ENCODE measurements at places on chromosomes 5 and 9.

GRCh38 chr5:15807871-15808270, 307.9 kb downstream of the FBXL7 start:
- no peak for DNase-seq

- DNase-seq: no peak
Observed at GRCh38 chr9:71690063-71690688, 78.1 kb downstream of the CEMIP2 start.

- DNase-seq: no peak
Observed at GRCh38 chr5:172585114-172585513, 55.9 kb upstream of the NEURL1B start.

- DNase-seq: no peak
Observed at GRCh38 chr5:4129523-4129922, 533.9 kb downstream of the IRX1 start.

DNA sequence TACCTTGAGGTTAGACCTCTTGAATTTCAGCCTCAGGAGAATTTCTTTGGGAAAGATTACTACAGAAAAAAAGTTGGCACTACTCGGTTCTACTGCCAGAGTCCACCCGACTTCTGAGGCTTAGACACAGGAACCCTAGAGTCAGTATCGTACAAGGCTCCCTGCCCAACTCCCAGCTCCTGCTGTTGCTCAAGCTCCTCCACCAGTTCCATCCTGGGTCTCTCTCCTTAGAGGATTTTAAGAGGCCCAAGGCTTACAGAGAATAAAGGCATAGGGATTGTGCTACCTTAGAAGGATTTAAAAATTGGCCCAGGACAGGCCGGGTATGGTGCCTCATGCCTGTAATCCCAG, 29.0 kb upstream of the SSBP2 start:
- no peak for DNase-seq

DNA sequence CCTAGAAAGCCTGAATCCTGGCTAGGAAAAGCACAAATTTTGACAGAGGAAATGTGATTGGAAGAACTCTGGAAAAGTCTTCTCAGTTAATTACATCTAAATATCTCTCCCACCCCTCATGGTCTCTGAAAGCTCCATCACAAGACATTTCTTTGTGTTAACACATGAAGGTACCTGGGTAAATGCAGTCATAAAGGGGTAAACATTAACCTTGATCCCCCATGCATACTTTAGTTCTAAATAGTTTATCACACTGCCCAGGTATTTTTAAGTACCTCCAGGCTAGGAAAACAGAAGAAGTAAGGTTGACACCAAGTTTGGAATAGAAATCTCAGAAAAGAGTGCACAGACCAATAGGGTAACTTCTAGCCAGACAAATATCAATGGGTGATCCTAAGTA, 334.5 kb downstream of the PIK3R1 start:
- DNase-seq: no peak

DNA sequence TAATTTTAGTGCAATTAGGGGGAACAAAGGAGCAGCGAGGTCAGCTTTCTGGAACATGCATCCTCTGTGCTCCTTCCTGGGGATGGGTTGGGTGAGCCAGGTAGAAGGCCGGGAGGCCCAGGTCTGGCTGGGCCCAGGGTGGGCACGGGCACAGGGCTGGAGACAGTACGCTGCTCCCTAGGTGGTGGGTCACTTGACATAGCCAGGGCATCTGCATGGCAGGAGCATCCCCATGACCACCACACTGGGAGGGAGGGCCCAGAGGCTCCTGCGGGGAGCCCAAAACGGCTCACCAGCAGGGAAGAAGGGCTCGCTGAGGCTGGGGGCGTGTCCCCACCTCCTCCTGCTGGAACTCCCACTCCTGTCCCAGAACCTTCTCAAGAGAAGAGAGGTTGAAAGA, 216.8 kb downstream of the NXNL2 start:
- no peak for DNase-seq

DNA sequence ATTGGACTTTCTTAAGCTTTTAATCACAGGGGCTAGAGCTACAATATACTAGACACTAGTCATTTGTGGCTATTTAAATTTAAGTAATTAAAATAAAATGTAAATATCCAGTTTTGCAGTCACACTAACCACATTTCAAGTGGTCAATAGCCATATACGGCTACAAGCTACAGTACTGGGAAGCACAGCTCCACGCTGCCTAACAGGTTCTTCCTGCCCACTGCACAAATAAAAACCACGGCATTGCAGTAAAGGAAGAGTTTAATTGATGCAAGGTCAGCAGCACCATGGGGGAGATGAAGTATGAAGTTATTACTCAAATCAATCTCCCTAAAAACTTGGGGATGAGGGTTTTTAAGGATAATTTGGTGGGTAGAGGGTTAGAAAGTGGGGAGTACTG, 134.1 kb downstream of the LURAP1L start:
- no peak for DNase-seq

DNA sequence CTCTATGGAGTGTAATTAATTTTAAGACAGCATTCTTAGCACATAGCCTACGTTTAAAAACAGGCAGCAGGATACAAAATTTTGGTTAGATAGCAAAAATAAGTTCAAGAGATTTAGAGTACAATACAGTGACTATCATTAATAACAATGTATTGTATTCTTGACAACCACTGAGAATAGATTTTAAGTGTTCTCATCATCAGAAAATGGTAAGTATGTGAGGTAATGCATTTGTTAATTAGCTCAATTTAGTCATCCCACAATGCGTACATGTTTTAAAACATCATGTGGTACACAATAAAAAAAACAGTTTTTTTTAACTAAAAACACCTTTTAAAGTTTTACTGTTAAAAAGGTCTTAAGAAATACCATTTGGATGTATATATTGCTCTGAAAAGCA, 94.2 kb downstream of the MUSK start:
- DNase-seq: no peak

DNA sequence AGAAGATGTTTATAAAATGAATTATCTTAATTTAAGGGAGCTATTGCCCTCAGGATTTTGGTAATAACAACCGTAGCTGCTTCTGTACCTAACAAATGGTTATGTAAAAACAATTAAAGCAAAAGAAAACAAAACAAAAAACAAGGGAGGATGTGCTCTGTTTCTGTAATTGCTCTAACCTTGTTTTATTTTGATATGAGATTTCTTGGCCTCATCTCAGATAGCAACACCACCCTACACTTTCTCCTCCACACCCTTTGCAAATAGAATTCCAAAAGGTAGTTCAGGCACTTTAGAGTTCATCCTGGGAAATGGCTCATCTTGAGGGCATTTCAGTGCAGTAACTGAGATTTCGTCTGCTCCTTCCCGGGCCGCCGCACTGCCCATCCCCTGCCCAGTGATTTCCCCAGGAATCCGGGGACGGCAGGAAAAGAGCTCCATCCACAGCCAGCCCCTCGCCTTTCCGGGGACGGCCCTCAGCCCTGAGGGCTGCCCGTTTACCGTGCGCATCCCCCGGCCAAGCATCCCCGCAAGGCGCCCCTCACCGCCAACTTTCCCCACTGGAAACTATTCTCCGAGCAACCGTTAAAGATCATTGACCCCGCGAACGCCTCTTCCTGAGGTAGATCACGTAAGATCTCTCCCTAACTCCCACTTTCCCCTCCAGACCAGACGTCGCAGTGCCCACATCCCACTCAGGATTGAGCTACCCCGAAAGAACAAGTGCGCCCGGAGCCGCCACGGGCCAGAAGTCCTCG, 1.2 kb downstream of the FNBP1 start:
- DNase-seq: no peak

DNA sequence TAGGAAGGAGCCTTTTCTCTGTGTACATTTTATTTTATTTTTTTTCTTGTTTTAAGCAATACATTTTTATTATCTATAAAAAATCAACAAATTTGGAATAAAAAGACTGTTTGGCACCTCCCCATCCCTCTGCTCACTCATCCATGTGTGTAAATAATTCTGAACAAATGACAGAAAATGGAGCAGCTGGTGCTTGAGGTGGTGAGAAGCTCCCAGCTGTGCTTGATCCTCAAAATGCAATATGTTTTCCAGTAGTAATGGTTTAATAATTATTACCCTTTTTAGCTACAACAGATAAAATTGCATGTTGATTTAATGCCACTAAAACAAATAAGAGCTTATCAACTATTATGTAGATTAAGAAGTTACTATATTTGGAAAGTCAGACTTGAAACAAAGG, 132.5 kb downstream of the CDH18 start:
- no peak for DNase-seq

DNA sequence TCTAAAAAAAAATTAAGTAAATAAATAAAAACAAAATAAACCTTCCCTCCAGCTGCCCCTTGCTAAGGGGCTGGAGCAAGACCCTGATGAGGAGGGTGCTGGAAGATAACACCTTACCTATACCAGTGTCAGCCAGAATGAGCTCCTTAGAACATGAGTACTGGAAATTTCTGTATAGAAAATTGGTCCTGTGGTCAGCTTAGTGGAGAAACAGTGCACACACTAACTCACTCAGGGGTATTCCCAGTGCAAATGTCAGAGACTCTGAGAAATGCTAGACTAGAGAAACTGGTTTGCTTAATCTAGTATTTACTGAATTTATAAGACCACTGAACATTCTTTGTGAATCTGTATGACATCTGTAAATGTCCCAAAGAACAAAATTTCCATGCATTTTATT, 62.1 kb upstream of the CTXN3 start:
- DNase-seq: no peak

DNA sequence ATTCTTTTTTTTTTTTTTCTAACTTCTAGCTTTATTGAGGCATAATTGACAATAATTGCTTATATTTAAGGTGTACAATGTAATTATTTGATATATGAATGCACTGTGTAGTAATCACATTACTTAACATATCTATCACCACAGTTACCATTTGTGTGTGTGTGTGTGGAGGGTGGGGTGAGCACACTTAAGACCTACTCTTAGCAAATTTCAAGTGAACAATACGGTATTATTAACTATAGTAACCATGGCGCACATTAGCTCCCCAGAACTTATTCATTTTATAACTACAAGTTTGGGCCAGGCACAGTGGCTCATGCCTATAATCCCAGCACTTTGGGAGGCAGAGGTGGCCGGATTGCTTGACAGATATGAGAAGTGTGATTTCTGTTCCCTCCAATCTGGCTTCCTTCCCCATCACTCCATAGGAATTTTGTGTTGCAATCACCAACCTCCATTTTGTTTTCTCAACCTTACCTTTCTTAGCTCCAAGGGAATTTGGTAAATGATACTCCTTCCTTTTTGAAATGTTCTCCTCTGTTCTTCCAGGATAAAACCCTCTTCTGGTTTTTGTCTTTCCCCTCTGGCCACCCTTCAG, 14.9 kb downstream of the TXN start:
- DNase-seq: no peak

GRCh38 chr9:122402403-122402871, 31.6 kb downstream of the PTGS1 start:
- DNase-seq: peak; percentile 6

- no peak for DNase-seq
Observed at GRCh38 chr5:93245226-93245625, 335.8 kb downstream of the NR2F1-AS1 start.

GRCh38 chr5:142807372-142807911, 37.3 kb downstream of the ARHGAP26 start:
- DNase-seq: peak; percentile 30

- no peak for DNase-seq
Observed at GRCh38 chr9:116501871-116502270, 185.2 kb upstream of the TRIM32 start.

DNA sequence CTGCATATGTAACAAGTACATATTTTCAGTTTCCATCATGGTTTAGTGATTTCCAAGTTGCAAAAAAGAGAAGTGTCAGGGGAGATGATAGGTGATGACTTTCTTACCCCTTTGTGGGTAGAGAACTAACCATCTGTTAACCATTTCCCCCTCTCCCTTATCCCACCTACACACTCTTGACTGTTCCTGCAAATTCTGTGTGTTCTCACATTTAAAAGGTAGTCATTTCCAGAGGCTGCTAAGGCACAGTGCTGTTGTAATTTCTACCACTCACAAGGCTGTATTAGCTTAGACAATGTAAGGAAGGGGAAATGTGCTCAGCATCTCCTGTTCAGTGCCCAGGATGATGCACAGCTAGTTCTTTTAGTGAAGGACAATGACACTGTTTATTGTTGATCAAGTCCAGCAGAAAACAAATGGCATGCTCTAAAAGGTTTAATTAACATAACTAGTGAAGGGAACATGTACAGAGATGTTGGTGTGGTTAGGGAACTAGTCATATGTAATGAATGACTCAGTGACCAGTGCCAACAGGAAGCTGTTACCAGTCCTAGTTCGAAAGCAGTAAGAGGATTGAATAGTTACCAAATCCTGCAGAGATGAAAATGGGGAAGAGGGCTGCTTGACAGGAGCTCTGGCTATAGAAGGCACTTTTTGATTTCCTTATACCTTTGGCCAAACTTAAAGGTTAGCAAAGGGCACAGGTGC, 165.1 kb downstream of the PLK2 start:
- peak; percentile 59 for DNase-seq

- DNase-seq: no peak
Observed at GRCh38 chr9:75451505-75451904, 363.2 kb downstream of the OSTF1 start.

- no peak for DNase-seq
Observed at GRCh38 chr5:73354406-73354805, 94.2 kb downstream of the FOXD1 start.

DNA sequence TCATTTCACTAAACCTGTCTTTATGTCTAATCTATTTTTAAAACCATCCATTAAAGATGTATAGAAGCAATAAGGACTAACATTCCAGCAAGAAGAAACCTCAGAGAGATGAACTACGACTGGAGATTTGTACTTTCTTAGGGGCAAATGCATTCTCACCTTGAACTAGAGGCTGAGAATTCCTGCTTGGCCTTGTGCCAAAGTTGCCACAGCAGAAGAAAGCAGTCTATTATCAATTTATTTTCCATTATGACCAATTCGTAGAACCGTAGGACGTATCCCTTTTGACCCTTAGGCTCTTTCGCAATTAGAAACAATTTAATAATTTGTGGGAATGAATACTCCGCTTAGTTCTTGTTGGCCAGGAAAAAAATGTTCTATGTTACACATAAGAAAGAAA, 1647.4 kb upstream of the CDH9 start:
- no peak for DNase-seq

GRCh38 chr5:38509185-38509584, 47.3 kb downstream of the LIFR start:
- no peak for DNase-seq

DNA sequence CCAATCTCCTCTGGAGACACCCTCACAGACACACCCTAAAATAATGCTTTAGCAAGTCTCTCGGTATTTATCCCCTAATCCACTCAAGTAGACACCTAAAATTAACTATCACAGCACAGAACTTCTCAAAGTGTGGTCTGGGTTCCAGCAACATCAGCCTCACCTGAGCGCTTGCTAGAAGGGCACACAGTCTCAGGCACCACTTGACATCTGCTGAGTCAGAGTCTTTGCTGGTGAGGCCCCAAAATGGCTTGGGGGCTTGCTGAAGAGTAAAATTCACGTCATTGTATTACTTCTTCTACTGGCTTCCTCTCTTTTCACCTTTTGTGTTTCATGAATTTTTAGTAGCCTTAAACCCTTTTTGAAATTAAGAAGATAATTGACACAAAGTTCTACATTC, 9.0 kb downstream of the FOXB2 start:
- DNase-seq: no peak

GRCh38 chr5:171521219-171521633, 101.8 kb downstream of the FGF18 start:
- DNase-seq: no peak
